ENCODE measurements at places on chromosomes 6 and 20. TPM values are rescaled to one million over a fixed set of nuclear protein-coding genes. Genes with fewer than 3 reads are reported as not detected.

RFX6 gene
- total RNA-seq: not detected

BIRC7 gene
- total RNA-seq: not detected

ADGRF4 gene
- not detected for total RNA-seq

ADAM33 gene
- total RNA-seq: not detected

ZNF391 gene
- total RNA-seq: 0.22 TPM

AHI1 gene
- 5.0 TPM for total RNA-seq

GPSM3 gene
- total RNA-seq: 6.2 TPM

PPIL1 gene
- 20.7 TPM for total RNA-seq

RBBP8NL gene
- not detected for total RNA-seq

SNAP25 gene
- 0.22 TPM for total RNA-seq

SRMS gene
- total RNA-seq: not detected

DNA sequence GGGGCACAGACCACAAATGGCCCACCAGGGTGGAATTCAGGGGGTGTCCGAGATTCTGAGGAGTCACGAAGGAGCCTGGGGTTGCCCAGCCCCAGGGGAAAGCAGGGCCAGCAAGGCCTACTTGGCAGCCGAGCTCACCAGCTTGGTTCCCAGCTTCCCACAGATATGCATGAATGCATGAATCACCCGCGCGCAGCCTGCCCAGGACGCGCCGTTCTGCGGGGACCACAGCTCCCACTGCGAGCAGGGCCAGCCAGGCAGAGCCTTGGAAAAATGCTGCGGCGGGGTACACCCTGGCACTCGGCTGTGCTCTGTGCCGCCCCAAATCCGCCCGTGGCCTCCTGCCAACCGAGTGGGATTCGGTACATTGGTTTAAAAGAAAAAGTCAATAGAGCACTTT lies 211.0 kb downstream of the NFATC2 start:
- DNase-seq: no peak

DNA sequence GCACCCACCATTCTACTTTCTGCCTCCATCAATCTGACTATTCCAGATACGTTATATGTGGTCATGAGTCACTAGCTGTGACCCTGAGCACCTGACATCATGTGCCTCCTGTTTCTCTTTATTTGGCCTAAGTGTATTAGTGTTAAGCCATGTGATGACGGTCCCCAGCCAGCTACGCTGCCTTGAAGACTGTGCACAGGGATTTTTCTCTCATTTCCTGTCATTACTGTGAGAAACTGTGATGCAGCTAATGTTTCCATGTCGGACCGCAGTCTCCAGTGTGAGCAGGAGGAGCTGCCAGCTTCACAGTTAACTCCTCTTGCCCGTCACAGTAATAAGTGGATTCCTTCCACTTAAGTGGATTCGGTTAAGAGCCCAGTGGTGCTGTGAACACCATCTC lies 9.9 kb upstream of the SPATS1 start:
- DNase-seq: peak; percentile 5

GRCh38 chr6:141548966-141549365 lies 583.8 kb upstream of the GJE1 start:
- peak; percentile 21 for DNase-seq

DNA sequence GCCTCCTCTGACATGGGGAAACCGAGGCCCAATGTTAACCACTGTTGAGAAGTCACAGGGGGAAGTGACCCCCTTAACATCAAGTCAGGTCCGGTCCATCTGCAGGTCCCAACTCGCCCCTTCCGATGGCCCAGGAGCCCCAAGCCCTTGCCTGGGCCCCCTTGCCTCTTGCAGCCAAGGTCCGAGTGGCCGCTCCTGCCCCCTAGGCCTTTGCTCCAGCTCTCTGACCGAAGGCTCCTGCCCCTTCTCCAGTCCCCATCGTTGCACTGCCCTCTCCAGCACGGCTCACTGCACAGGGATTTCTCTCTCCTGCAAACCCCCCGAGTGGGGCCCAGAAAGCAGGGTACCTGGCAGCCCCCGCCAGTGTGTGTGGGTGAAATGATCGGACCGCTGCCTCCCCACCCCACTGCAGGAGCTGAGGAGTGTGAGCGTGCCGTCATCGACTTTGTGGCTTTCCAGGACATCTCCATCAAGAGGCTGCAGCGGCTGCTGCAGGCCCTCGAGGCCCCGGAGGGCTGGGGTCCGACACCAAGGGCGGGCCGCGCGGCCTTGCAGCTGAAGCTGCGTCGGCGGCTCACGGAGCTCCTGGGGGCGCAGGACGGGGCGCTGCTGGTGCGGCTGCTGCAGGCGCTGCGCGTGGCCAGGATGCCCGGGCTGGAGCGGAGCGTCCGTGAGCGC lies 1.6 kb downstream of the TNFRSF6B start:
- DNase-seq: no peak

- DNase-seq: peak; percentile 22
These were observed at the start of gene DNAH8 for GRCh38 chr6:38715016-38715689. Gene DNAH8 (plus strand): TSS chr6:38715311. CDS start chr6:38722810, 7,499 bp downstream.

DNA sequence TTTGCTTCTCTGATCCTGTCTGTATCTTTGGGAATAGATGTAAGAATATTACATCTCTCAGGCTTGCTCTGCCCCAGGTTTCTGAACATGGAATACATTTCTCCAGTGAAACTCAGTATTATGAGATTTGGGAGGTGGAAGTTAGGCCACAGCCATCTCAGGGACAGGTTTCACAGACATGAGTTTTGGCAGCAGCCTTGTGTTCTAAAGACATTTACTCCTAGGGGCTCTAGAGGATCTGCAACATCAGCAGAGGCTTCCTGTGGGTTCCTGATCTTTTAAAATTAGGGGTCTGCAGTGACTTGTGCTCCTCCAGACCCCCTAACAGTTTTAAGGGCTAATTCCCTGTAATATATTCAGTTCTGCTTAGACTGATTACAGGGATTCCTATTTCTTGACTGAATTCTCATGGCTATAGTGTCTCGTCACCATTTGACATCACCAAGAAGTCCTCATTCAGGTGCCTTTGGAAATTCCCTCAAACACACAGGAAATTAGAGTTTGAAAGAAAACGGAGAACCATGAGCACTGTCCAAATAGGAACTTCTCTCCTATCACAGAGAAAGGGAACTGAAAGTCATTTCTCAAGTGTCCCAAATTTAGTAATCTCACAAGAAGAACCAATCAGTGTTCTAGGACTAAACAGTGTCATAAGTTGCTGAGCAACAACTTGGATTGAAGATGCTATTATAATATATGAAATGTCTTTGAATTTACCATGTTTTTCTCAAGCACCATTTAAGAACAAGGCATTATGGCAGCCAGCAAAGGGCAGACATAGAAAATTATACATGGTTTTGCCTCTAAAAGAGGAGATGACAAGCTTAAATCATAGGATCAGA lies 2.5 kb upstream of the HLA-DRA start:
- DNase-seq: no peak

- DNase-seq: no peak
These were observed 617.1 kb downstream of the EPM2A start for GRCh38 chr6:145118224-145118623.

DNA sequence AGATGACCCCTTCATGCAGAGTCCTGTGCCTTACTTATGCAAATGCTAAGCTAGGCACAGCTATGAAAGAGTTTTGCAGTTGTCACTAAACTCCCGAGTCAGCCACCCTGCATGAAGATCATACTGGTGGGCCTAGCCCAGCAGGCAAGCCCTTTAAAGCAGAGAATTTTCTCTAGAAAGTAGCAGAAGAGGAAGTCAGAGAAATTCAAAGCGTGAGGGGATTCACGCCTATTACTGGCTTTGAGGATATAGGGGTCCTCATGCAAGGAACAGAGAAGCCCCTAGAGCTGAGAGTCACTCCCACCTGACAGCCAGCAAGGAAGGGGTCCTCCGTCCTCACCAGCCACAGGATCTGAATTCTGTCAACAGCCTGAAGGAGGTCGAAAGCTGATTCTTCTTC lies 54.6 kb downstream of the MYB start:
- no peak for DNase-seq

DNA sequence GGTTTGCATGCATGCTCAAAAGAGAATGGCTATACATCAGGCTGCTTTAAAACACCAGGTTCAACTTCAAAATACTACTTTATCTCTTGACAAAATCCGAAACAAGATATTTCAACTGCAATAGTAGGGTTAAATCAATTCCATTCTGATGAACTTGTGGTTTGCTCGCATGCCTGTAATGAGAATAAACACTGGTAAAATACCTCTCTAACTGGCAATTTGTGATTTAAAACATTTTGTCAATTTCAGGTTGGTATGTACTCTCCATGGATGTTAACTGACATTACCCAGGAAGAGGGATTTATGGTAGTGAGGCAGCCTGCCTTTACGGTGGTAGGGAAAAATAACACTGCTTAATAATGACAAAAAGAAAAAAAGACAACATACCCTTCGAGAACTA lies 74.4 kb downstream of the MBOAT1 start:
- no peak for DNase-seq

GRCh38 chr6:28135393-28135792 lies 6.3 kb upstream of the ZKSCAN8 start:
- DNase-seq: no peak

DNA sequence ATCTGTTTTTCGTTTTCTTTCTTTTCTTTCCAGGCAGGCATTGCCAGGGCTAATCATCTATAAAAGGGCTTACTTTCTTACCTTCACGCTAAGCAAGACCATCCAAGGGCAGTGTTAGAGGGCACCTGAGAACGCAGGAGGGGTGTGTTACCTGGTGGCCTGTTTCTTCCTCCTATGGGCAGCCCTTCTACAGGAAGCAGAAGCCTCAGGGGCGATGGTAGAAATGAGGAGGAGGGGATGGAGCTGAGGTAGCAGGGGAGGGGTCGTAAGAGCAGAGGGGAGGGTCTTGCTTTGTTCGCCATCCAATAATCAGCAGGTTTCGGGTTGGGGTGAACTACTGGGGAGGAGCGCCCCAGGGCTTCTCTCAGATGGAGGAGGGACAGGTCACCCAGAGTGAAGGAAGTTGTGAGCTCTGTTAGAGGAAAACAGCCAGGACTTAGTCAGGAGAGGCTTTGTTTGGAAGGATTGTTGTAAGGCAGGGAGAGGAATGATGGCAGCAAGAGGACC lies 1.5 kb upstream of the CCR6 start:
- DNase-seq: no peak

DNA sequence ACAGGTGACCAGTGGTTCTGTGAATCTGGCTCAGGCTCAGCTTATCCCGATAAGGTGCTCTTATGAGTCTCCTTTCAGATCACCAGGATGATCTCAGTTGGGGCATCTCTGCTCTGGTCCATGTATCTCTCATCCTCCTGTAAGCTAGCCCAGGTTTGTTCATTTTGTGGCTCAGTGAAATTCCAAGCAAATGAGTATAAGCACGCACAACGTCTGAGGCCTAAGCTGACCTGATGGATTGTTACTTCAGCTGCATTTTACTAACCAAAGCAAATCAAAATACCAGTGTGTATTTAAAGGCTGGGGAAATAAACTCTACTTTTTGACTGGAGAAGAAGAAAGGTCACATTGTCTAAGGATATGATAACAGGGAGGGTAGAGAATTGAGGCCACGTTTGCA lies 551.0 kb upstream of the BTBD3 start:
- no peak for DNase-seq

GRCh38 chr6:41723530-41724227 lies 11.7 kb downstream of the TFEB start:
- DNase-seq: peak; percentile 20

- DNase-seq: no peak
These were observed 1.3 kb downstream of the ARHGAP18 start for GRCh38 chr6:129708496-129709195.

- no peak for DNase-seq
These were observed 128.2 kb upstream of the PTPN1 start for GRCh38 chr20:50381771-50382593.

GRCh38 chr20:32574296-32575226 lies 10.6 kb downstream of the NOL4L start:
- no peak for DNase-seq

- DNase-seq: no peak
These were observed 94.0 kb downstream of the SGK1 start for GRCh38 chr6:134223796-134224420.

DNA sequence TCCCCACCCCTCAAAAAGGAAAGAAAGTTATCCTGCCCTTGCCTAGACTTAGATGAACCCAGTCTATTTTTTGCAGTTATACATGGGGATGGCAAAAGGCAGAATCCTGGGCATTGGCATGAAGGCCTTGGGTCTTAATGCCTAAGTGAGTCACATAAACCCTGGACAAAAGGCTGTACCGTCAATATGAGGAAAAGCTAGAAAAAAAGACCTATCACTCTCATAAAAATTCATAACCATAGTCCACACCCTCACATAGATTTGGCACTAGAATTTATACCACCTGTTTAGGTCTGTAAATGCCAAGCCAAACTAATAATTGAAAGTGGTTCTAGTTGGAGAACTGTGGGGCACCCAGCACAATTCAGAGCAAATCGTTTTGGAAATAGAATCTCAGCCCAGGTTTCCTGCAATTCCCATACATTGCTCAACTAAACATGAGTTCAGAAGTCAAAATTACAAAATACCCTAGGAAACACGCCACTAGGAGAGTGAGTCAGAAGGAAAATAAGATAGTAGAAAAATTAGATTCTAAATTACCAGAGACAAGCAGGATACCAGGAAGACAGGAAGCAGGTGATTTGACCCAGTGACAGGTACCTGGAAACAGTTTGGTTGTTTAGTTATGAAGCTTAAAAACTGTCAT lies 70.4 kb upstream of the FUCA2 start:
- peak; percentile 79 for DNase-seq

DNA sequence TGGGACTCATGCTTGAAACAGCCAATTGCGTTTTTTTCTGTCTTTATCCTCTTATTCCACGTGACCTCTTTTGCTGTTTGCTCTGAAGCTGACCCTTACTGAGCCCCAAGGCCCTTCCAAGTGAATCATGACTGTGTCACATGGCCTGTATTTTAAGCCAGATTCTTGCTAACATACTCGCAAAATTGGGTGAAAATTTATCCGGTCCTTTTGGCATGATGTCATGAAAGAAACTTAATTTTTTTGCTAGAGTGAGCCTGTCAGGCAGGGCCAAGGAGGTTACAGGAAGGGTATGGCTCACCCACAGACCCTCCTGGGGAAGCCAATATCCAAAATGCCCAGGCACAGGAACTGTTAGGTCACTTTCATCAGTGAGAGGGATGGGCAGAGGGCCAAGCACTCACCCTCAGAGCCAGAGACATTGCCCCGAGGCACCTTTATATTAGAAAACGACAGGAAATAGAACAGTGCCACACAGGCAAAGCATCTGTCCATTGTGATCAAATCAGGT lies 296.7 kb downstream of the CDH26 start:
- no peak for DNase-seq

- no peak for DNase-seq
These were observed 102.0 kb downstream of the ERMARD start for GRCh38 chr6:169853196-169854082.

DNA sequence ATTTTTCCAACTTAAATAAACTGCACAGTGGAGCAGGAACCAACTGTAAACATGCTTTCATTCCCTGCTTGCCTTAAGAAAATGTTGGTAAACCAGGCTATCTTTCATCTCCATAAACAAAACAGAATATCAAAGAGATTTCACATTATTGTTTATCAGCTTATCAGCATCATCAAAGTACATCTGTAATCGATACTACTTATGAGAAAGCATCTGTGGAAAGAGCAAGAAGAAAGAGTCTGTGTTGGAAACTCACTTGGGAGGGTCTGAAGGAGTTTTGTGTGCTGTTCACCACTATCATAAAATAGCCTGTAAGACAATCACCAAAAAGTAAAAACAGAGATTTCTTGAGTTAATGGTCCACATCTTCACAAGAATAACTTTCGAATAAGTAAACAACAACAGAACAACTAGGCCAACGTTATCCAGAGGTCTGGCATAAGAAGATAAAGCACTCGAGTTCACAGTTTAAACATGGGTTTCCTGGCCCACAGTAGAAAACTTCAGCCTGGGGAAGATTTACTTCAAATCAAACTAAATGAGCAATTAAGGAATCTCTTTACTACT lies 47.9 kb downstream of the EPB41L2 start:
- DNase-seq: peak; percentile 13

- DNase-seq: no peak
These were observed 193.3 kb downstream of the PACRG start for GRCh38 chr6:162921062-162921461.

- DNase-seq: peak; percentile 83
These were observed 55.2 kb downstream of the TGM2 start for GRCh38 chr20:38109591-38110524.
